ENCODE measurements at places on chromosomes 2 and 18.

- no peak for DNase-seq
Observed at GRCh38 chr2:80473069-80473468, 168.5 kb upstream of the LRRTM1 start.

DNA sequence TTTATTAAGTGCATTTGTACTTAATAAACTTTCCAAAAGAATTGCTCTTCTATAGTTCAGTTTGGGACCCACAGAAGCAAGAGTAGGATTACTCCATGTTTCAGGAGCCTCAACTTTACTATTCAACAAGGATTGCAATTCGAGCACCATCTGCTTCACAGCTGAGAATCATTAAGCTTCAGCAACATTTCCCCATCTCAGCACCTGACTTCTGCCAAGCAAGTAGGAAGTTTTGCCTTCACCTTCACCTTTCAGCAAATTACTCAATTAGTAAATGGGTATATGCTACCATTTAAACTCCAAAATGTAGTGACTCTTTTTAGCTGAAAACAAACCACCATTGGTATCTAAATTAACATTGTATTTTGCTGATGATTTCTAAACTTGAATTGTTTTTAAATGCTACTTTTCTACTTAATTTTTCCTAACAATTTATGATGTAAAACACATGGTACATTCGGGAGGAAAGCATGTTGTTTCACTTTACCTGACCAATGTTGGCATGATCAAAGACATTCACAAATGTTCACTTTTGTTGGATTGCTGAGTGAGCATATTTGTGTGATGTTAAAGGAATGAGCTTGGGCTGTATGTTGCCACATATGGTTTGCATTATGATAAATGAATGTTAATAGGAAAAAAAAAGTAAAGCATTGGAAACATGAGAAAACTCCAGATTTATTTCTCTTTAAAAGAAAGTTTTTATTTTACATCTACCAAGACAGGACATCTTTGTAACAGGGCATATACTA, 159.2 kb downstream of the GULP1 start:
- DNase-seq: no peak

DNA sequence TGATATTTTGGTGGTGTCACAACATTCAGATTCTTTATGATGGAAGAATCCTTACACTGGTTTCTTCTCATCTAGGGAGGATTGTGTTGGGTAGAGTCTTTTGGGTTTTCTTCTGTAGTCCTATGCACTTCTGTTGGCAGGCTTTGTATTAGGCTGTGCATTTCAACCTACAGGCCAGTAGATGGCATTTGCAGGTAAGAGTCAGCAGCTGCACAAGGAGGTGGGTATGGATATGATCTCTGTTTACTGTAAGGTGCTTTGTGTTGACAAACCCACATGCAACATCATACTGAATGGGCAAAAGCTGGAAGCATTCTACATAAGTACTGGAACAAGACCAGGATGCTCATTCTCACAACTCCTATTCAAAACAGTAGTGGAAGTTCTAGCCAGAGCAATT, 656.8 kb downstream of the METTL4 start:
- no peak for DNase-seq

- peak; percentile 68 for DNase-seq
Observed at GRCh38 chr2:84879584-84880394, 1.1 kb downstream of the TRABD2A start.

DNA sequence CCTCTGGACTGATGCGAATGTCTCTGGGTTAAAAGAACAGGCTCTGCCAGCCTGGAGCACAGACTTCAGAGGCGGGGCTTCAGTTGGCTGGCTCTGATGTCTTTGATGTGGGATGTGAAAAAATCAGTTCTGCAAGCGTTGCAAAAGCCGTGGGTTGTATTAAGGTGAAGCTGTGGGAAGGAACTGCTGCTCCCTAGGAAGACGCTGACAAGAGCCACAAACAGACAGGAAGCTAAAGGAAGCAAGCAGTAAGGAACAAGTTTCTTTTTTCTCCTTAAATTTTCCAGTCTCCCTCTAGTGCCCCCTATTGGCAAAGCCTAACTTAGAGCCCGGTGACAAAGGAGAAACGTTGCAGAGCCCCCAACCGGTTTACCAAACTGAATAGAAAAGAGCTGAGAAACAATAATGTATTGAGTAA, 239.0 kb downstream of the CCDC178 start:
- DNase-seq: peak; percentile 72

DNA sequence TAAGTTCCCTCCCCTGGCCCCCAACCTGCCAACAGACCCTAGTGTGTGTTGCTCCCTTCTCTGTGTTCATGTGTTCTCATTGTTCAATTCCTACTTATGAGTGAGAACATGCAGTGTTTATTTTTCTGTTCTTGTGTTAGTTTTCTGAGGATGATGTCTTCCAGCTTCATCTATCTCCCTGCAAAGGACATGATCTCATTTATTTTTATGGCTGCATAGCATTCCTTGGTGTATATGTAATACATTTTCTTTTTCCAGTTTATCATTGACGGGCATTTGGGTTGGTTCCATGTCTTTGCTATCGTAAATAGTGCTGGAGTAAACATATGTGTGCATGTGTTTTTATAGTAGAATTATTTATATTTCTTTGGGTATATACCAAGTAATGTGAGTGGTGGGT, 602.2 kb downstream of the DSC3 start:
- DNase-seq: no peak

- no peak for DNase-seq
Observed at GRCh38 chr18:23570912-23571504, 15.3 kb downstream of the NPC1 start.

DNA sequence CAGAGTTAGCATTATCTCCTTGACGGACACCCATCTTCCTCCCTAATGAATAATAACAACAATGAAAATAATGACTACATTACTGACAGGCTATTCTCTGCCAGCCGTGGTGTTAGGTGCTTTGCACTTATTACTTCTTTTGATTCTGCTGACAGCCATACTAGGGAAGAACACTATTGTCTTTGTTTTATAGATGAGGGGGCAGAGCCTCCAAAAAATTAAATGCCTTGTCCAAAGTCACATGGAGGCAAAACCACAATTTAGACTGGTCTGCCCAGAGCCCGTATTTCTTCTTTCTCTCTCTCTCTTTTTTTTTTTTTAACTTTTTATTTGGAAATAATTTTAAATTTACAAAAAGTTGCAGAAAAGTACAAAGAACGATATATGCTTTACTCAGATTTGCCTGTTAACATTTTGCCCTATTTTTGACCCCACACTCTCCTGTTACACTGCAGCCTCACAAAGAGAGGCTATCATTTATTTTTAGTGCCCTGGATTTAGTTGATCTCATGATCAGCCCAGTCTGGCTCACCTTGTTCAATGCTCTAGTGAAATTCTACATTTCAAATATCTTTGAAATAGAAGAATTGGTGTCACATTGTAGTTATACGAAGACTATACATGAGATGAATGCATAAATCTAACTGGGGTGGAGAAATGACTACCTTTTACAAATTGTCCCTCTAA, 369.4 kb downstream of the LRRTM1 start:
- DNase-seq: no peak

DNA sequence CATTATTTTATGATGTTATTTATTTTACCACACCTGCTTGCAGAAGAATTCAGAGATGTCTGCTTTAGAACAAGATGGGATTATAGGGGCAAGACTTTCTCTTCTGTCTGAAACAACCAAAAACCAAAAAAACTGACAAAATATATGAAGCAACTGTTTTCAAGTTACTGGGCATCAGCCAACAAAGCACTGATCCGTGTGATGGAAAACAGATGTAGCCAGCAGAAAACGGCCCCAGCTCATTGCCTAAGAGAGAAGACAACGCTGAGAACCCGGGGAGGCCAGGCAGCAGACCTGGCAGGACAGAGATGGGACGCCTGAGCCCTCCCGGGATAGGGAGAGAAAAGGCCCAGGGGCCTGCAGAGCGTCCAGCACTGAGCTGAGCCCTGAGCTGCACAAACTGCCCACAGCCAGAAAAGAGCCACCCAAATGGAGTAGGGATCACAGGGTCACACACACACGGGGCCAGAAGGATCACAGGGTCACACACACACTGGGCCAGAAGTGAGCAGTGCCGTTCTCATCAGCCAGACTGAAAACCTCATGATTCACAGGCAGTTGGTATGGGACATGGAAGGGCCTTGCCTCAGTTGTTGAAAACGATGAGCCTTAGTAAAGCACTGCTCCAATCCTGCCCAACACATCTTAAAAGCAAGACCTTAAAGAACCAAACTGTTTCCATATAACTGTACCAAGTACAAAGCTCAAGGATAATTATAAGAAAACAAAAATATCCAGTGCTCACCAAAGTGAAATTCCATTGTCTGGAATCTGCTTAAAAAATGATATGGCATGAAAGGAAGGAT, 12.1 kb downstream of the PXDN start:
- DNase-seq: peak; percentile 54
